ENCODE measurements at places on chromosomes 6 and 20. TPM values are rescaled to one million over a fixed set of nuclear protein-coding genes. Genes with fewer than 3 reads are reported as not detected.

The WFDC5 gene
- total RNA-seq: not detected

- DNase-seq: no peak
Measured at GRCh38 chr6:117137711-117138110, 127.6 kb upstream of the VGLL2 start.

- DNase-seq: no peak
Measured at GRCh38 chr20:64093013-64093503, 8.9 kb upstream of the LKAAEAR1 start.

GRCh38 chr20:9578594-9578993, 64.2 kb downstream of the LAMP5 start:
- no peak for DNase-seq

The TDRD6 gene
- total RNA-seq: 1.3 TPM

The FAM217A gene
- 0.09 TPM for total RNA-seq

The APOM gene
- total RNA-seq: 2.2 TPM

Measured in mucosa of gallbladder (tissue), 1 donor.